ENCODE measurements at places on chromosomes 1 and 21.

DNA sequence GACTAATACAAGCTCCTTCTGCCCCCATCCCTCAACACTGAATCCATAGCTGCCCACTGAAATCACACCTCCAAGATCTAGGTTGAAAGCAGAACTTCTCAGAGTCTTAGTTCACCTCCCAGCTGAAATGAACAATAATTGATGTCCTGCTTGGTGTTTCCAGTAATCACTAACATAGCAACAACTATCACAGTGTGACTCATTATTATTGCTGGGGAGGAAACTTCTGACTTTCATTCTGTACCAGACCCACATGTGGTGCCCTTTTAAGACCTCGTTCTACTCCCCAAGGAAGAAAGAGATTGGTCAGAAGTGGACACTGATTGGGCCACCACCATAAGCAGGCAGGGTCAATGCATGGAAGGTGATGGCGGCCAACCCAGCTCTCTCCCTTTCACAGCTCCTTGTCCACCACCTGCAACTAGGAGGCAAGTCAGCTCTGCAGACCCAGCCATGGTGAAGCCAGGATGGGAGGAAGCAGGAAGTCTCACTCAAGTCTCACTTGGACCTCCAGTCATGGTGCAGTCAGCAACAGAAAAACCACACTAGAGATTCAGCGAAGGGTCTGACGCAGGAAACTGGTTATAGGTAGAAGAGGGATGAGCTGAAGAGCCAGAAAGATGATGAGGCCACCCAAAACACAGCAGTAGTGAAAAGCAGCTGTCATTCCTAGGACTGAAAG, 720.2 kb downstream of the PTPRU start:
- DNase-seq: no peak

DNA sequence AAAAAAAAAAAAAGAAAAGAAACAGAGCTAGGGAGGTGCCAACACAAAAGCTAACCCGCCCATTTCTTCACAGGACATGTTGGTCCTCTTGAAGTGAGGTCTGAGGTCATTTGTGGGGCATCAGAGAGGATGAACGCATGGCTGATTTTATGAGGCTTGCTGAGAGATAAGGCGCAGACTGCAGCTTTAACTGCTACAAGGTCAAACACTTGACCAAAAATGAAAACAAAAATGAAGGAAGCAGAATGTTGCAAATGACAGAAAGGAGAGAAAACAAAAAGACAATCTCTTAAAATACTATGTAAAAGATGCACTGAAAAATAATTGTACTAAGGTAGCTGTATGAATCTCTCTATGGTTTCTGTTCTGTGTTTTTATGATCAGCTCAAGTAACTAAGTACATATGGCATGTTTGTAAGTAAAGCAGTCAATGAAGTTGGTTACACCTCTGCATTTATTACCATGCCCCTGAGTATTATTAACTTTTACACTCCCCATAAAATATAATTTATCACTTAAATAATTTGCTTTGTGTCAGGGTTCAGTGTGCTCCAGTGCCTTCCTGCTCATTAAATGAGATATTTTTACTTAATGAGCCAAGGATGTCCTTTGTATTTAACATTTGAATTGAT, 249.1 kb upstream of the NR5A2 start:
- DNase-seq: no peak

- DNase-seq: no peak
These were observed 38.0 kb upstream of the RASAL2 start for GRCh38 chr1:178055779-178056471.

GRCh38 chr1:78102082-78102481, 56.3 kb downstream of the GIPC2 start:
- peak; percentile 63 for DNase-seq
